ENCODE measurements at places on chromosomes 3 and 15. TPM values are rescaled to one million over a fixed set of nuclear protein-coding genes. Genes with fewer than 3 reads are reported as not detected.

Gene GABPB1
- 9.7 TPM for total RNA-seq

Gene HTR3E
- total RNA-seq = not detected

Gene LHFPL4
- total RNA-seq = not detected

Gene CFAP100
- total RNA-seq = not detected

Gene AADACL2
- not detected for total RNA-seq

Gene TMCO5A
- total RNA-seq = not detected

Gene POPDC2
- total RNA-seq = 677 TPM

Gene GRM2
- 0.15 TPM for total RNA-seq

Gene GOLGA8S
- 0.44 TPM for total RNA-seq

Gene WDR53
- total RNA-seq = 8.8 TPM

Gene PIERCE2
- total RNA-seq = 4.5 TPM

Gene PYGO1
- 4.5 TPM for total RNA-seq

Gene POTEB
- total RNA-seq = not detected

Gene SYNPR
- total RNA-seq = 10.4 TPM

Gene TMOD2
- total RNA-seq = 16.7 TPM

Gene ZNF80
- total RNA-seq = not detected

Gene FGD5
- 19.3 TPM for total RNA-seq

Gene ZNF385D
- total RNA-seq = 7.4 TPM

Gene LTF
- 3.1 TPM for total RNA-seq

Gene ANKRD63
- not detected for total RNA-seq

Gene PARP15
- total RNA-seq = 1.6 TPM

Gene SLC22A13
- total RNA-seq = 0.18 TPM

Gene ITIH1
- not detected for total RNA-seq

Gene MAP1A
- 23.8 TPM for total RNA-seq

Gene DLL4
- total RNA-seq = 9.2 TPM

Gene GOLGA6D
- total RNA-seq = not detected

Gene CEMIP
- total RNA-seq = 1.6 TPM

Gene ARGFX
- not detected for total RNA-seq

Gene CYP1A2
- 0.12 TPM for total RNA-seq

Gene SERPINI2
- total RNA-seq = 1.1 TPM

Gene GOLGA6L7
- not detected for total RNA-seq

Gene PSMD6
- total RNA-seq = 80.3 TPM
